WERI-Rb-1 (cell line): ENCODE measurements at places on chromosomes 2 and 18.

DNA sequence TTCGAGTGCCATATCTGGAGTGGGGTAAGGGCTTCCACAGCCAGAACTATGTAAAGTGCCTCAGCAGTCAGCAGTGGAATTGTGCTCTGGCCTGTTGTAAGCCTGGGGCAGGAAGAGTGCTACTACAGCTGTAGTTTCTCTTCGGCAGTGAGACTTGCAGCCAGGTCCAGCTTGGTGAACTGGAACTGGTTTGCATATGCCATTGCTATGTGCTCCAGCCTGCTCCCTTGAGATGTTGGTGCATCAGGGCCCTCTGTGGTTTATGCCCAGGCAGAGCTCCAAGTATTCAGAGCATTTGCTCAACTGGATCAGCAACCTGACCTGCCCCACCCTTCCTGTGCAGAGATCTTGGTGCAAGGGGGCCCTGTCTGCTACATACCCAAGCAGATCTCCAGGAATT, 47.8 kb downstream of the ZNF804A start:
- no peak for DNase-seq

GRCh38 chr18:11586896-11587295, 22.5 kb upstream of the SLC35G4 start:
- no peak for DNase-seq

DNA sequence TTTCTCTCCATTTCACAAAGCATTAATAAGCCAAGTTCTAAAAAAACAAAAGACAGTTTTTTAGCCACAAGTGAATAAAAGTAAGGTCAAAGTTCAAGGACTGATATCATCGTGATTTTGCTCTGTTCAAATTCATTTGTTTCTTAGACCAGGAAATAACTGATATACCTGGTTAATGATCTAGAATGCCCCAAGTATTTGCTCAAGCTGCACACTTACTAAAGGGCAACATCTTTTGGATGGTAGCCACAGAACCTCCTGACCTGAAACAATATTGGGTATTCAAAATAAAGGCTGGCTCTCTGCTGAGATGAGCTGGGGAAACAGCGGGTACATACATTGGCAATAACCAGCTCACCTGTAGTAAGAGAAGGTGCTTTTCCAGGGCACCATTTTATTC, 314.7 kb upstream of the LYPD1 start:
- DNase-seq: no peak

- no peak for DNase-seq
These were observed 94.8 kb upstream of the CREB1 start for GRCh38 chr2:207434899-207435465.
